ENCODE measurements at places on chromosomes 5 and 9.

DNA sequence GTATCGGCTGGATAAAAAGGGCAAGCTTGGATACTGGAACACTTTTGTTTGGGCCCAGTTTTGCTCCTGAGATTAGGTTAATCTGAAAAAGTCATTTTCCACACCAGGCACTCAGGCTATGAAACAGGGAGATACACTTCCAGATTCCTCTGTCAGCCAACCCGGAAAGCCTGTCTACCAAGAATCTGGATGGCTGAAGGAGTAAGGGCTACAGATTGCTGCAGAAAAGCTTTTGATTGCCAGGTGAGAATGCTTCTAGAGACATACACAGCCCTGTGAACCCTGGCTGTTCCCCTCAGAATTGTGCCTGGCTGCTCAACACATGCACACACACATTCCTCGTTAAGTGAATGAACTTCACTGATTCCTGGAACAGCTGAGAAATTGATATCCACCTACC is 114.4 kb downstream of the PSD2 start:
- no peak for DNase-seq

DNA sequence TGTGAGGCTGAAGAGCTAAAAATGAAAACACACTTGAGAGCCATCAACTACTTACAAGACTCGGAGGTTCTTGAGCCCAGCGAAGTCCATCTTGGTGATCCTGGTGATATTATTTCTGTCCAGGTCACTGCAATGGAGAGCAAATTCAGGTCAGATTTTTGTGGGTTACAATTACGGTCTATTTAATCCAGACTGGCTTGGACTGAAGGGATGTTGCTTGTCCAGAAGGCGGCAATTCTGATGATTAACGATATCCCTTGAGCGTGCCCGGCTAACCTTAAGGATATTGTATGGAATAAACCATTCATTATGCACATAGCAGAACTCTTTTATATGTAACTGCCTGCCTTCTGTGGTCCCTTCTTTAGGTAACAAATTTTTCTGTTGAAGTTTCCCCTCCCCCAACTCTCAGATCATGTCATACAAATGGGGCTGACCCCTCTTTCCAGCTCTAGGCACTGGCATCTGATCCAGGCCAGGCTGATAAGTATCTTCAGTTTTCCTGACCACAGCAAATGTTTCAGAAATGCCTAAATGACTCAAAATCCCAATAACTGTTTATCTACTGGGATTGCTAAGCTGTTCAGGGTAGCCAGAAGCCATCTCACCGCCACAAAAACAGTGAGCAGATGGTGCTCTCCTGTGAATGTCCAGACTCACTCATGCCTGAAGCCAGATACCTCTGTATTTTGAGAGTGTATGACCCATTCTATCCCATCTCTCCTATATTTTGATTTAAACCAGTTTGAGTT is 49.4 kb downstream of the SLIT3 start:
- no peak for DNase-seq

DNA sequence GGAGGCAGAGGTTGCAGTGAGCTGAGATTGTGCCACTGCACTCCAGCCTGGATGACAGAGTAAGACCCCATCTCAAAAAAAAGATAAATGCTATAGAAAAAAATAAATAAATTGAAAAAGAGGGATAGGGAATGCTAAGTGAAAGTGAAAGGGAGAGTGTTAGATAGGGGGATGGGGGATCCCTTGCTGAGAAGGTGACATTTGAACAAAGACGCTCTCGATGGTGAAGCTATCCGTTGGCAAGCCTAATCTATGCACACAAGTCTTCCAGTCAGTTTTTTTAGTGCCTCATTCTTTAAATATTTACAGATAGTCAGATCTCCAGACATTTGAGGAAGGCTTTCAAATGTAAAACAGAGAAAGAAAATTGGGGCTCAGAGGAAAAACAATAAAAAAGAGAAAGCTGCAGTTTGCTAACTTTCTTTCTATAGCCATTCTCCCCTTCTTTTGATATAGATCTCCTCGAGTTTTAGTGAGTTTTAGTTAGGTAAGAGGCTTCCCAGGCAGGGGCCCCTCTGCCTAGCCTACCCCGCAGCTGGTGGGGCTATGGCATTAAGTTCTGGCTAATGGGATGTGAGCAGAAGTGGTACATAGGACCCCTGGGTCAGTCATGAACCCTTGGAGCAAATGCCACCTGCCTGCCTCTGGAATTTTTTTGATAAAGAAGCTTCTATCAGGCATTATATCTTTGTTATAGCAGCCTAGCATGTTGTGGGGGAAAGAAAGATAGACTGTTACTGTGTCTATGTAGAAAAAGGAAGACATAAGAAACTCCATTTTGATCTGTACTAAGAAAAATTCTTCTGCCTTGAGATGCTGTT is 12.0 kb downstream of the GLRX start:
- no peak for DNase-seq

DNA sequence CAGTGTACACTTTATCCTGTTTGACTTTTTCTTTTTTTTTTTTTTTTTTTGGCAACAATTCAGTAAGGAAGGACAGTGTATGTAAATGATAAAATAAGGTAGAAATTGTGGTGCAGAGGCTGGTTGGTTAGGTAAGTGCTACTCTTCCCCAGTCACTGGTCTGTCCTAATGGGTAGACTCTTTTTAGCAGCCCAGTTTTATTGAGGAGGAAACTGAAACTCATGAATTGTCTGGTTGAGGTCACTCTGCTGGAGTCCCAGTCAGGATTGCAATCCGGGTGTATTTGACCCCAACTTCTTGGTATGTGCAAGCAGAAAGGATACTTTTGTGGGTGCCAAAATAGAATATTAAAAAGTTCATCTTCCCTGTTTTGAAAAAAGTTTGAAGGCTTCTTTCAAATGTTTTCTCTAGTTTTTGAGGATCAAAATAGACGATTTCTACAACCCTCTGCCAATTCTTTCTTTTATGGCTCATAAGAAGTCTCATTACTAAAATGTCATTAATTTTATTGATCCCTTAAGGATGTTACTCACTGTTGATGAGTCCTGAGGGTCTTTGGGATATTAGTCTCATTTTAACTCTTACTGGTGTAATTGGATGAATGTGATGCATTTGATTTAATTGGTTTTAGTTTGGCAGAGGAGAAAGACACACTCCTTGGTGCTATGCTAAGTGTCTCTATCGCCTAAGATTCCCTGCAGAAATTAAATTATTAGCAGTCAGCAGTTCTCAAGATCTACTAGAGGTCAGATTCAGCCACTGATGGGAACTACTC is 171.9 kb downstream of the KDM4C start:
- no peak for DNase-seq

DNA sequence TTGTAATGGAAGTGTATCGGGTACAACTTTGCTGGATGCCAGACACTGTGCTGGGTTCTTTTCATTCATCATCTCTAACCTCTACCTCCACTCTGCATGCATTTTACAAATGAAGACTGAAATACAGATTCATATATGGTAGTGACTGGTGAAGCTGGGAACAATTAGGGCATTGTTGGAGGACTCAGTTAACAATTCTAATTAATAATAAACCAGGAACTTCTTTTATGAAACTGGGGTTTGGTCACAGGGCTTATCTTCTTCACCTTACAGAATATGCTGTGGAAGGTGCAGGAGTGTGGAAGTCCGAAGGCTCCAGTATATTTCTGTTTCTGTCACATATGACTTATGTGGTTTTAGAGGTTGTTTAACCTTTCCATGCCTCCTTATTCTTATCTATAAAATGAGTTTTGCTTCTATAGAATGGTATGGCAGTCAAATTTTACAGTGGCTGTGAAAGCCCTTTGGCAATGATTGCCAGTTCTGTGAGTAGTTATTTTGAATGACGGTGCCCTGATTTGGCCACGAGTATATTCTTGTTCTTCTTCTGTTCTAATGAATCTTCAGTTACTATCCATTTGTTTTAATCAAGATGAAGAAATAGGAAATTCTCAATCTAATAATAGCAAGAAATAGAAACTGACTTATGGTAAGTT is 284.7 kb downstream of the GABRB2 start:
- DNase-seq = no peak

GRCh38 chr5:138686668-138687067 is 66.6 kb upstream of the CTNNA1 start:
- DNase-seq = no peak

DNA sequence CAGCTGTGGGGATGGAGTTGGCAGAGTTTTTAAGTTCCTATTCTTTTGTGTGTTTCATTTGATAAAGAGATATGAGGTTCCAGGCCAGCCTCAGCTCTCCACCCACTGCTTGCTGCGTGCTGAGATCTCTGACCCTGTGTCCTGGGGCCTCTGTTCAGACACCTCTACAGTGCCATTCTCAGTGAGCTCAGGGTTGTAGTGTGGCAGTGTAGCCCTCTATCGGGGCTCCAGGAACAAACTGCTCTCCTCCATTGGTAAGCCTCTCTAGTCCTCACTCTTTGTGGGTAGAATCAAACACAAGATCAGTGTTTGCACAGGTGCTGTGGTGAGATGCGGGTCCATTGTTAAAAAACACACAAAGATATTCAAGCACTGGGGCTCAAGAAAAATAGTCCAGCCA is 386.6 kb upstream of the RPS23 start:
- DNase-seq = no peak

DNA sequence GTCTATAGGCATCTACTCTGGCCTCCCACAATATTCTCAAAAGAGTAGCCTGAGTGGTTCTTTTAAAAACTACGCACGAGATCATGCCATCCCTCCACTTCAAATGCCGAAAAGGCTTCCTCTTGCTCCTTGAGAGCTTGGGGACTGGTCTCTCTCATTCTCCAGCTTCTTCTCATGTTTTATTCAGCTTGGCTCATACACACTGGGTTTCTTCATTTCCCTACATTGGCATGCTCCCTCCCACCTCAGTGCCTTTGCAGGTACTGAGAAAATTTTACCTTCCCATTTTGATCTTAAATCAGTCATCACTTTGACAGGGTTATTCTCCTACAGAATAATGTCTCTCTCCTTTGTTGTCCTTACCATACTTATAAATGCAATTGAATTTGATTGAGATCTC is 20.4 kb downstream of the PRLR start:
- no peak for DNase-seq

DNA sequence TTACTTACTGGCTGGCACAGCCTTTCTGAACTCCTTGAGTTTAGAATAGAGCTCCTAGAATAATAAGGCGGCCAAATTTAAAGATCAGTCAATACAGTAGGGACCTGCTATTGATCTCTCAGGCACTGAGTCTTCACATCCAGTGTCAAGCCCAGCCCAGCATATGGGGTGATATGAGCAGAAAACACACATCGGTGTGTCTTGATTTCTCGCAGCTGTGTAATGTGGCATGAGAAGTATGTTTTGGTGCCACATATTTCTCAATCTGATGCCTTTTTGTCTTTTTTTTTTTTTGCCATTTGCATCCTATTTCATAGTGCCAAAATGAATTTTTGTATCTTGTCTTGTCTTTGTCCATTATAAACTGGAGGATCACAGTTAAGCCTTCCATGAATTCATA is 51.4 kb upstream of the FSD1L start:
- no peak for DNase-seq

DNA sequence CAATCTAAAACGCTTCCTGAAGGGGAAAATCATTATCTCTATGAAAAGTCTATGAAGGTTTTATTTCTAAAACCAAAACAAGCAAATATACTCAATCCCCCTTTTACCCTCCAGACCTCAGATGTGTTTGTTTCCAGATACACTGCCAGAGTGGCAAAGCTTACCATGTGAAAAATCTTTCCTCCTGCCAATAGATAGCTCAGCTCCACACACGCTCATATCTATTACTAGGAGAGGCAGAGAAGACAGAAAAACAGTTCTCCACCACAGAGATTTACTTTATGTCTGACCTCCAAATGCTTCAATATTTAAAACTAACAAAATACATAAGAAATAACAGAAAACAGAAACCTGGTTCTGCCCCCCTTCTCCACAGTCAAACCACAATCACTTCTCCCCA is 7.0 kb downstream of the IRX2 start:
- DNase-seq = no peak

DNA sequence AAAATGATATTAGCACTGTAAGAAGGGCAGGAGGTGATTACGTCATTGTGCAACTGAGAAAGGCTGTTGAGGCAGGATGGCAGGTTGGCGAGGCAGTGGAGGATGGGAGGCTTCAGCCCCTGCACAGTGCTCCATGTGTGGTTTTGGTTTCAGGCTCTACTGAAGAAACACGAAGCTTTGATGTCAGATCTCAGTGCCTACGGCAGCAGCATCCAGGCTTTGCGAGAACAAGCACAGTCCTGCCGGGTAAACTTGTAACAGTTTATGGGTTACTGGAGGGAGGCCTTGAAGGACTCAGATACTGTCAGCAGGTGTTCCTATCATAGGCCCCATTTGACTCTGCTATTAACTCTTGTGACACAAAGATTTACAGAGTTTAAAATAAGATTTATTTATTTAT is 35.1 kb downstream of the SPTAN1 start:
- no peak for DNase-seq

- DNase-seq = no peak
These were observed 273.7 kb downstream of the DIRAS2 start for GRCh38 chr9:90368928-90369327.

DNA sequence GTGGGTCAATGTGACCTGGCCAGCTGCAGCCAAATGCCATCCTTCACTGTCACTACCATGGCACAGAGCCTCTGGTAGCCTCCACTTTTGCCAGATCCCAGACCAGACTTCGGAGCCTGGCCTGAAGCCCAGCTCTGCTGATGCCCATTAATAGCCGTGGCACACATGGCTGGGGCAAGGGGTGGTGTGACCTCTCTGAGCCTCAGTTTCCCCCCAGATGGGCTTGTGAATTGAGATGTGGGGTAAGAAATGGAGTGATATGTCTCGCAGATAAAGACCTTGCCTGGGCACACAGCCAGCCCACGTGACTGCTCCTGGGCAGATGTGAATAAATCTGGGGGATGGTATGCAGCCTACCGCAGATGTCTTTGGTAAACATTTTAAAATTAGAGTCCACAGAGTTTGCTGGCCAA is 13.9 kb downstream of the SUSD3 start:
- DNase-seq = no peak

DNA sequence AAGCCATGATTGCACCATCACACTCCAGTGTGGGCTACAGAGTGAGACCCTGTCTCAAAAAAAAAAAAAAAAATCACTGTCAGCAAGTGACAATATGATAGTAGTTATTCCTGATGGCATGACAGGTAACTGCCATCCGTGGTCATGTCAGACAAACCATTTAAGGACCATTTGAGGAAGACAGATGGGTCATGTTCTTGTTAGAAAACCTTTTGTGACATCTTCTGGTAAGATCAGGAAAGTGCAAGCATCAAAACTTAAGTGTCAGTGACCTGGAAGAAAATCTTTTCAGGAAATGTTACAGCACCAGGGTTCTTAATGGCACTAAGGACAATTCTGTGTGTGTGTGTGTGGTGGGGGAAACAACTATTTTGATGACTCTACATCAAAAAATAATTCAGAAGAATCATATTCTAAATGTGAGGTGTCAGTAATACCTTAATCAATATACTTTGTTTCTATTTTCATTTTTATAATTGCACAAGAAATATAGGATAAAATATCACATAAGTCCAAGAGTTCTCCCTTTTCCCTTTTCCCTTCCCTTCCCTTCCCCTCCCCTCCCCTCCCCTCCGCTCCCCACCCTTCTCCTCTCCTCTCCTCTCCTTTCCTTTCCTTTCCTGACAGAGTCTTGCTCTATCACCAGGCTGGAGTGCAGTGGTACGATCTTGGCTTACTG is 17.8 kb downstream of the SLC38A9 start:
- no peak for DNase-seq
